CD4-positive, alpha-beta T cell treated with Interferon alpha-2 for 1 hour (primary cell): ENCODE measurements at places on chromosomes 5 and 9.

GRCh38 chr9:110592044-110592830 is 12.7 kb upstream of the SVEP1 start:
- DNase-seq = no peak

DNA sequence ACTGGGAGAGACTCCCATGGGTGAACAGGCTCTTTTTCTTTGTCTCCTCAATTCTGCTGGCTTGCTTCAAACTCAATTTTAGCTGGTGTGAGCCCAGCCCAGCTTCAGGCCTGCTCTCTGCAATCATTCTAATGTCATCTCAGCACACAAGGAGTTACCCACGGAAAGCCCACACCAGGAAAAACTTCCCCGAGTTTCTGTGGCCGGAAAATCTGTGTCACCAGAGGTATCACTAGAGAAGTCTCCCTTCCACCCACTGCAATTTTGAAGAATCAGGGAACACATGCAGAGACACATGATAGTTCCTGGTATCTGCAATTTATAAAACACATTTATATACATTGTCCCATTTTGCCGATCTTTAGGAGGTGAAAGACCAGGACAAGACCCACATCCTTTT is 13.5 kb upstream of the NDFIP1 start:
- DNase-seq = peak; percentile 41

GRCh38 chr5:115772731-115773475 is 43.6 kb downstream of the CDO1 start:
- DNase-seq = no peak

GRCh38 chr9:31585158-31585557 is 799.3 kb upstream of the ACO1 start:
- DNase-seq = no peak

- DNase-seq = no peak
Observed at GRCh38 chr5:97568382-97568781, 385.3 kb upstream of the RIOK2 start.

- no peak for DNase-seq
Observed at GRCh38 chr9:116868201-116868600, 181.1 kb downstream of the TRIM32 start.

DNA sequence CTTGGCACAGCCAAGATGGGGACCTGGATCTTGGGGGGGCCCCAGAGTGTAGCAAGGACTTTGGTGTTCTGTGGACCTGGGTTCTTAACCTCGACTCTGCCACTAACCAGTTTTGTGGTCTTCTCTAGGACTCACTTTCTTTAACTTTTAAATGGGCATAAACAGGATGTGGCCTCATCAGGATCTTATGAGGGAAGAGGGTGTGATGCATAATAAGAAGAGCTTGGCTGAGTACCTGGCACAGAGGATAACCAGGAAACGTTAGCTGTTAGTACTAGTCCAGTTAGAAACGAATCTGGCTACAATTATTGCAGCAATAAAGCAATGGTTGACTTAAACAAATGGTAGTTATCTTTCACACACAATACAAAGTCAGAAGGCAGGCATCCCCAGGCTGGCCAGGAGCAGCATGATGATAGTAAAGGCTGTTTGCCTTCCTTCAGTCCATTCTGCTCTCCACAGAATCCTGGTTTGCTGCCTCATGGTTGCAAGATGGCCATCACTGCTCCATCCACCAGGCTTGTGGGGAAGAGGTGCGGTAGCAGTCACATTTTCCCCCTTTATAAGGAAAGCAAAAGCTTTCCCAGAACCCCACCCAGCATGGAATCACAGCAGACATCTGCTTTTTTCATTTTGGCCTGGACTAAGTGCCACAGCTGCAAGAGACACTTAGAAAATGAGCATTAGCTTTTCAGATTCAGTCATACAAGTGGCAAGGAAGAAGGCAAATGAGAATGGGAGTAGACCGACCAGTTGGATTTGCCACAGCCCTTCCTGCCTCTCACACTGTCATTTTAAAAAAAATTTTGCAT is 225.0 kb downstream of the AOPEP start:
- peak; percentile 13 for DNase-seq

DNA sequence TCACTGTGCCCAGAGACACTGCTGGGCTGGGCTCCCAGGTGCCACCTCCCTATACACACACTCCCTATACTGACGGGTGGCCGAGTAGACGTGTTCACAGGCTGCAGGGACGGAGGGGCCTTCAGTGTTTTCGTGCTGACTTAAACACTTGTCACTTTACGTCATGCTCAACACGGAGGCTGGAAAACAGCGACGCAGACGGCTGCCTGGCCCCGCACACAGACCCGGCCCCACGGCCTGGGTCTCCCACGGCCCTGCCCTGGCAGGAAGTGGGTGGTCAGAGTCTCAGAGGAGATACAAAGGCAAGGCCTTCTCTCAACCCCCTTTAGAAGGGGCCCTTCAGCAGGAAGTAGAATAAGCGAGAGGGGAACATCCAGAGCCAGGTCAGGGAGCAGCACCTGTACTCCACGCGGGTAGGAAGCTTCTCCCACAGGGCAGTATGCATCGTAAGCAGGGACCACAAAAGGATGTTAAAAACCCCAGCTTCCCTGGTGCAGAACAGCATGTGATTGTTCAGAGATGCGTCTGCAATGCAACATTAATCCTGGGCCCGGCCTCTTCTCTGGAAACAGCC is 11.9 kb upstream of the TBC1D9B start:
- DNase-seq = no peak
